Left lobe of liver (tissue), 2 donors: ENCODE measurements at places on chromosomes 11 and 22. TPM values are rescaled to one million over a fixed set of nuclear protein-coding genes. Genes with fewer than 3 reads are reported as not detected.

PSMD13 gene
- total RNA-seq, result 49.5 TPM

OR51B4 gene
- total RNA-seq, result not detected

- no peak for DNase-seq
These were observed 62.7 kb upstream of the AMOTL1 start for GRCh38 chr11:94705419-94705818.

DNA sequence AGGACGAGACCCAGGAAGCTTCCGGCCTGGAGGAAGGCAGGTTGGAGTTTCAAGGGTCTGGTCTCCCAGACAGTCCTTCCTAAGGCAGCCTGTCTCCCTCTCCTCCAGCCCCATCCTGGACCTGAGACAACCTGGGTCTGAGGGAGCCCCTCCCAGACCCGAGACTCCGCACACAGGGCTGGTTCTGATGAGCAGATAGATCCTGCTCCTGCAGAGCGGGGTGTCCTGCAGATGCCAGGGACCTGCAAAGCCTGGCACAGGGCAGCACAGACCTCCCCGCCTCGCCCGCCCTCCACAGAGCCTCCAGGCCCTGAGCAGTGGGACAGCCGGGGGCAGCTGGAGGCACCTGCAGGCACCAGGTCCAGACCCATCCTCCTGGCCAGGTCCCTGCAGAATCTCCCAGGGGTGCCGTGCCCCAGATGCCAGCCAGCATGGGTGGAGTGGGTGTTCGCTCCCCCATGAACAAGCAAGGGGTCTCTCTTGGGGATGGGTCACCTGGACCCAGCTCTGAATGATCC lies 7.8 kb downstream of the PIM3 start:
- DNase-seq, result peak; percentile 52

DNA sequence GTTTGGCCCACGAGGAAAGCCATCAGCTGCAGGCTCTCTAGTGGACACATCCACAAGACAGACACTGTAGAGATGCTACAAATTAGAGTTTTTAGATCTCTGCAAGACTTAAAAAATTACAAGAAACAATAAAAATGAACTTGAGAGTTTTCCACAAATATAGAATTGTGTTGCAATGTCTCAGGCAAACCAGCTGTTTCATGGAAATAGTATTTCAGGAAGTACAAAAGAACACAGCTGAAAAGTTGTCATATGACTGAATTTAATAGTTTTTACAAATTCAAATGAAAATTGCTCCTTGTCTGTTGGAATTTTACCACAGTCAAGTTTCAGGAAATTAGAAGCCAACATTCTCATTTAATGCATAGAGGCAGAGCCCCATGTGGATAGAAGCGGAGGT lies 184.5 kb upstream of the PITPNB start:
- DNase-seq, result no peak

GRCh38 chr11:23948851-23949250 lies 548.0 kb upstream of the LUZP2 start:
- DNase-seq, result no peak
